ENCODE measurements at places on chromosomes 7 and 10.

- DNase-seq: peak; percentile 32
Observed at GRCh38 chr10:52652431-52653262, 119.9 kb downstream of the MBL2 start.

- DNase-seq: no peak
Observed at GRCh38 chr7:110620110-110620735, 470.7 kb upstream of the LRRN3 start.

DNA sequence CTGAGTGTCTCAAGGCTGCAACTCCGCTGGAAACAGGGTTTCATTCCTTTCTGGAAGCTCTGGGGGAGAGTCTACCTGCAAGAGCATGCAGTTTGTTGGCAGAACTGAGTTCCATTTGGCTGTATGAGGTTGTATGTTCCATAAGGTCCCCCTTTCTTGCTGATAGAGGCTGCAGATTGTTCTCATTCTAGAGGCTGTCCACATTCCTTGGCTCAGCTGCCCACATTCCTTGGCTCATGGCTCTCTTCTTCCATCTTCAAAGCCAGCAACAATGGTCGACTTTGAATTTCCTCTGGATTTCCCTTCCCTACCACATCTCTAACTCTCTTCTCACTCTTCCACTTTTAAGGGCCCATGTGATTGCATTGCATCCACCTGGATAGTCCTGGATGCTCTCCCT, 147.3 kb upstream of the CDCA7L start:
- DNase-seq: peak; percentile 24

DNA sequence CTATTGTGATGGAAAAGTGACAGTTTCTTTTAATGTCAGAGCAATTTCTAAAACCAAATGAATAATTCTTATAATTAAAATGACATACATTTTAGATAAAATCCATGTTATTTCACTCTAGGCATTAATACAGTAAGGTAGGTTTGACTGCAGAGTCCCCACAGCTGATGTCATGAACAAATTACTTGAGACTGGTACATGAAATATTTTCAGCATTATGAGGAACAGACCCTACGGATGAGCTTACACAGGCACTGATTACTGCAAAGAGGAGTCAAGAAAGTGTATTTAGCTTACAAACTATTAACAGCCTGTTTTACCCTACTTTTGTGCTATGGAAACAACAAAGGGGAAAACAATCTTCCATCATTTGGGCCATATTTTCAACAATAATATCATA, 8.9 kb downstream of the COL1A2 start:
- DNase-seq: peak; percentile 52

Data from GM23248 (cell line).